ENCODE measurements at places on chromosomes 16 and 17.

DNA sequence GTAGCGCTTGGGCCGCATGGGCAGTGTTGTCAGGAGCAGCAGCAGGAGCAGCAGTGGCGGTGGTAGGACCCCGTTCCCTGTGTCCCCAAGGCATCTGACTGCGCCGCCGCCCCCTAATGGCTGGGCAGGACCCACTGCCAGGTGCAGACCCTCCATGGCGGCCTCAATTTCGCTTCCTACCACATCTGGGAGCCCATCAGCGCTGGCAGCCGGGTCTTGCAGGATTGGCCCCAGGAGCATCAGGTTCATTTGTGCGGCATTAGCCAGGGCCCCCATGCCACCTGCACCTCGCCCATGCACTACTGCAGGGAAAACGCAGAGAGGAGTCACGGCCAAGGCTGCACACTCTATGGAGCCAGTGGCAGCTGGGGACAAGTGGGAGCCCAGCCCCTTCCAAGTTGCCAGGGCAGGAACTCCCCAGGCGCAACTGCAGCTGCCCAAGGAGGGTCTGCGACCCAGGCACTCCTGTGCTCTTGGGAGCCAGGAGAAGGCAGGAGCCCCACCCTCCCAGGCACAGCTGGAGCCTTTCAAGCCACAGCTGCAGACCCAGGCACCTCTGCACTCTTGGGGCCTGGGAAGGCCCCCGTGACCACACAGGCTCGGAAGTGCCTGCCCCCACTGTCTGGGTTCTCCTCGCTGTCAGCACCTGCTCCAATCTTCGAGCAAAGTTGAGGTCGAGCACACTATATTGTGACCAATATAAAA lies 594.2 kb downstream of the KCNJ18 start:
- DNase-seq: no peak

DNA sequence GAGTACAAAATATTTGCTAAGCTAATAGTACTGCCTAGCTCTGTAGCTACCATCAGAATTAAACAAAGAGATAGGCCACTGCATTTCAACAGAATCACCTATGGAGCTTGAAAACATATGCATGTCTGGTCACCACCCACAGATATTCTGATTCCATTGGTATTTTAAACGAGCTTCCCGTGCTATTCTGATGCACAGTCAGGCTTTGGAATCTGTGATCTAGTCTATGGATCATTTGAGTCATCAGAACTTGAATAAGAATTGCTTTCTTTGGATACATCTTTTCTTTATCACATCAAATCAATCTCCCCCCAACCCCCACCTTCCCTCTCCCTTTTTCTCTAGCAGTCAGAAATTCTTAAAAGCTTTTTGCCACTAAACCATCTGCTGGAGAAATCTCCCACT lies 124.7 kb downstream of the NPIPB5 start:
- DNase-seq: no peak

- no peak for DNase-seq
Measured at GRCh38 chr16:51591480-51591879, 440.4 kb upstream of the SALL1 start.

DNA sequence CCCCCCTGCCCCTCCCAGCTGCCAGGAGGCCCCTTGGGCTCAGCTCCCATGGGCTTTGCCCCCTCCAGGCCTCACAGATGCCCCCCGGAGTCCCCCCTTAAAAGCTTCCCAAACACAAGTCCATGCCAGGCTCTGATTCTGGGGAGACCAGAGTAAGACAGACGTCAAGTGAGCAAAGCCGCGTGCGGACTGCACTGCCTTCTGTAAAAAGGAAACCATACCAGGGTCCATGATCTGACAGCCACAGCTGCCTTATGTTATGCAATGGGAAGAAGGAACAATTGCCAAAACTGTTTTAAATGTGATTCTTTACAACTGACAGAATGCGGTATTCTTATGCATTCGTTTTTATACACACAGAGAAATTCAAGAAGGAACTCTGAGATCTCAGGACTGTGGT lies 17.9 kb upstream of the HEXD start:
- peak; percentile 30 for DNase-seq

GRCh38 chr17:62882878-62883277 lies 74.8 kb upstream of the MARCHF10 start:
- DNase-seq: peak; percentile 82

DNA sequence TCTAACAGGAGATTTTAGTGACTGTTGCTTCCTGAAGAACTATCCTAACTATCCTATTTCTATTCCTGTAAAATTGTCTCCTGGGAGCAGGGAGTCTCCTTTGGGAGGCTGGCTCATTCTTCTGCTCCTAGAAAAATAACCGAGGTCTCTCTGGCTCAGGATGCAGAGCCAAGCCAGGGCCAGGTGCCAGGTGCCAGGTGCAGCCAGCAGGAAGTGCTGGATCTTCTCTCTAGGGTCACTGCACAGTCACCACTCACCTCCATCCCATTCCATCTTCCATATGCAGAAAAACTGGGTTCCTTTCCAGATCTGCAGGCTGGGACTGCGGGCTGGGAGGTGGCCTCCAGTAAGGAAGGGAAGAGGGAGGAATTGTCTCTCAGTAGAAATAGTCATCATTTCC lies 3.8 kb upstream of the TMC7 start:
- no peak for DNase-seq

DNA sequence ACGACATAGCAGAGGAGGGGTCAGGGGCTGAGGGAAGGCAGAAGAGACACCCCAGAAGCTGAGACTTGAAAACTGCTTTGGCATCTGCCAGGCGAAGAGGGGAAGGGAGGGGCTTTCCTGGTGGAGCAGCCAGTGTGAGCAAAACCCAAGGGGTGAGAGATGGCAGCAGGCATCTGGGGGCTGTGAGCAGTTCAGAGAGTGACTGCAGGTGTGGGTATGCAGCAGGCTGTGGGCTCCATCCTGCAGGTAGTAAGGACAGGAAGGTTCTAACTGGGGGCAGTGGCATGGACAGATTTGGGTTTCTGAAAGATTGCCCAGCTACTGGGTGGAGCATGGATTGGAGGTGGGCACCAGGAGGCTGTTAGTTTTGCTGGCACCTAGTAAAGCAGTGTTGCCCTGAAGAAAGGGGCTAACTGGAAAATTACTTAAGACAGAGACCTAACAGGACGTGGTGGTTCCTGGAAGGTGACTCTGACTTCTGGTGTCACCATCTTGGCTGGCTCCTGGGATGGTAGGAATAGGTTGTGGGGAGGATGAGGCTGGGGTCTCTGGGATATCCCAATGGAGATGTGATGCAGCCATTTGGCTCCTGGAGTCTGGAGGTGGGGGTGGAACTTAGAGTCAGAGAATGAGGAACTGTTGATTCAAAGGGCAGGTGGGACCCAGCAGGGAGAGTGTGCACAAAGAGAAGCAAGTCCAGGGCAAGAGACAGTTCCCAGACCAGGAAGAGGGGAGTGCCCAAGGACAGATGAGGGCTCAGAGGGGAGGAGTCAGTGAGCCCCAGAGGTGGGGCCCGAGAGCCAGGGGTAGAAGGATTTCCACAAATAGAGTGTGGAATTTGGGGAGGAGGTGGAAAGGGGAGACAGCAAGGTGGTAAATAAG lies 11.2 kb downstream of the BCL7C start:
- no peak for DNase-seq

- no peak for DNase-seq
Measured at GRCh38 chr17:16905593-16906191, 66.2 kb downstream of the TNFRSF13B start.

DNA sequence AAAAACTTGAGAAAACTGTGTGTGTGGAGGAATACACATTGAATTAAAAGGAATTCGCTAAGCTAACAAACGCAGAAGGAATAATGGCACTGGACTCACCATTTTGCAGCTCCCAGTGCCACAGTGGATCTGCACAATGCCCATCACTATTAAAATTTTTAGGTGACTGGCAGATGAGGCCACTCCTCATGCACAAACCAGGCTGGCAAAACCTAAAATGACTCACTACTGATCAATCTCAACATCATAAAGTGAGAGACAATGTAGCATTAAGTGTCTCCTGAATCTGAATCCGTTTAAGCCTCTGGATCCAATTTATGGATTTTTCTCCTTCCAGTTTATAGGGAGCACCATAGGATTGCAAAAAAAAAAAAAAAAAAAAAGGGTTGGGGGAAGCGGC lies 20.6 kb downstream of the MYH10 start:
- DNase-seq: no peak

- peak; percentile 88 for DNase-seq
Measured at GRCh38 chr16:84774810-84775209, 45.0 kb upstream of the CRISPLD2 start.

Measured in CD14-positive monocyte (primary cell).